ENCODE measurements at places on chromosomes 1 and 21. TPM values are rescaled to one million over a fixed set of nuclear protein-coding genes. Genes with fewer than 3 reads are reported as not detected.

- no peak overlapping the region for H3K27ac ChIP-seq
- peaks cover 7% of the 10 kb centered on the region for H3K4me1 ChIP-seq
- peak; percentile 39 for DNase-seq
- peaks cover 32% of the 10 kb centered on the region for H3K27me3 ChIP-seq
- H3K4me3 ChIP-seq = no peak overlapping the region
These were observed 113.7 kb upstream of the RRP15 start for GRCh38 chr1:218171302-218171893.

GRCh38 chr1:24898152-24898908 is 31.7 kb downstream of the RUNX3 start:
- no peak overlapping the region for H3K4me3 ChIP-seq
- H3K4me1 ChIP-seq = no peaks in the 10 kb centered on the region
- no peak overlapping the region for H3K27ac ChIP-seq

DNA sequence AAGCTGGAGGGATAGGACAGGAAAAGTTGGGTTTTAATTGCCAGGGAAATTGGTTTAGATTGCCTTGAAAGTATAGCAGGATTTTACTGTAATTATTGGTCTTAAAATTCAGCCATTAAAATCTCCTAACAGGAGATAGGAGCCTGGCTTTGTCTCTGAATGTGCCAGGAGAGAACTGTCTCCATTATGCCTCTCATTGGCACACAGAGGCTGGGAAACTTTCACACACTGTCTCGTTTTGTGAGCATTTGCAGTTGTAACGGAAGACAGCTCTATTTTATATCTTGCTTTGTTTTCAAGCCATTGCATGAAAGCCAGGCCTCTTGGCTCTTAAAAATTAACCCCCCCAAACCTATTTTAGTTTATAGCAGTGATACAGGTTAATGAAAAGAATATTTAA is 12.5 kb downstream of the DNAJC6 start:
- no peaks in the 10 kb centered on the region for H3K36me3 ChIP-seq
- no peak overlapping the region for H3K27ac ChIP-seq
- H3K27me3 ChIP-seq = no peaks in the 10 kb centered on the region
- DNase-seq = no peak
- no peak overlapping the region for H3K4me3 ChIP-seq

GRCh38 chr1:246267896-246268295 is 239.2 kb downstream of the SMYD3 start:
- no peak overlapping the region for H3K27ac ChIP-seq
- peaks cover 7% of the 10 kb centered on the region for H3K4me1 ChIP-seq
- no peaks in the 10 kb centered on the region for H3K36me3 ChIP-seq
- H3K4me3 ChIP-seq = no peak overlapping the region

- no peak overlapping the region for H3K27ac ChIP-seq
- H3K36me3 ChIP-seq = no peaks in the 10 kb centered on the region
- no peaks in the 10 kb centered on the region for H3K27me3 ChIP-seq
- no peaks in the 10 kb centered on the region for H3K4me1 ChIP-seq
These were observed 73.3 kb upstream of the C1orf87 start for GRCh38 chr1:60146884-60147283.

DNA sequence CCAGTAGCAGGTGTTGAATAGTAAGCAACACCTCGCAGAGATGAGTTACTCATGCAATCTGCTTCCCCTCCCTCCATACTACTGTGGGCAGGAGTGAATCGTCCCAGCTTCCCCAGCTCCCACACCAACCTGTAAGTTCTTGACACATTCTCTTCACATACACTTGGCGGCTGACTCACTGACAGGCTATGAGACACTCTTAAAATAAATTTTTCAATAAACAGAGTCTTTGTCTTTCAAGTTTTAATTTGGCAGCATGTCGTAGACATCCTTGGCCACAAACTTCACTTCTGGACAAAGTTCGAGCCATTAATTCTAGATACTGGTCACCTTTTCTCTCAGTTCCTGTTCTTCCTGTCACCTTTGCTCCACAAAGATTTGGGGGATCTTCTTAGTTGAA is 290.7 kb downstream of the TM2D1 start:
- no peak for DNase-seq
- no peak overlapping the region for H3K27ac ChIP-seq
- H3K4me3 ChIP-seq = no peak overlapping the region
- H3K36me3 ChIP-seq = no peaks in the 10 kb centered on the region

GRCh38 chr1:38028105-38028591 is 15.6 kb downstream of the UTP11 start:
- no peak overlapping the region for H3K27ac ChIP-seq
- no peak overlapping the region for H3K4me3 ChIP-seq
- no peaks in the 10 kb centered on the region for H3K27me3 ChIP-seq

GRCh38 chr1:21966247-21967000 is 10.4 kb upstream of the CELA3B start:
- DNase-seq = no peak
- H3K36me3 ChIP-seq = no peaks in the 10 kb centered on the region
- H3K27ac ChIP-seq = no peak overlapping the region
- H3K4me1 ChIP-seq = no peaks in the 10 kb centered on the region
- no peaks in the 10 kb centered on the region for H3K27me3 ChIP-seq
- no peak overlapping the region for H3K4me3 ChIP-seq

- no peaks in the 10 kb centered on the region for H3K36me3 ChIP-seq
- H3K4me1 ChIP-seq = no peaks in the 10 kb centered on the region
- no peak overlapping the region for H3K4me3 ChIP-seq
- DNase-seq = no peak
- no peak overlapping the region for H3K27ac ChIP-seq
These were observed 40.5 kb upstream of the PROX1 start for GRCh38 chr1:213947200-213947801.

Gene UBL4B
- not detected for total RNA-seq

Gene DNAJC28
- total RNA-seq = 3.8 TPM

Gene PTPN7
- total RNA-seq = not detected

Gene PTGS2
- 0.37 TPM for total RNA-seq

Gene PAX7
- total RNA-seq = 0.46 TPM
